ENCODE measurements at places on chromosomes 2 and 18.

DNA sequence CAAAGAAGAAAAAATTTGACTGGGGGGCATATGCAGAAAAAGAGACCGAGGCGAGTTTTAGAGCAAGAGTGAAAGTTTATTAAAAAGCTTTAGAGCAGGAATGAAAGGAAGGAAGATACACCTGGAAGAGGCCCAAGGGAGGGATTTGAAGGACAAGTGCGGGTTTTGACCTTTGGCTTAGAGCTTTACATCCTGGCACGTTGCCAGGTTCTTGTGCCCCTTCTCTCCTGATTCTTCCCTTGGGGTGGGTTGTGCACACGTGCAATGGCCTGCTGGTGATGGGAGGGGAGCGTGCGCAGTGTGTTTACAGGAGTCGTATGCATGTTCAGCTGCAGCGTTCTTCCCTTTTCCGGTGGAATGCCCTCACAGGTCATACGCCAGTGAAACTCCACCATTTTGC, 208.8 kb downstream of the NBAS start:
- no peak for DNase-seq

- no peak for DNase-seq
These were observed 52.8 kb downstream of the CLASP1 start for GRCh38 chr2:121596221-121597080.

DNA sequence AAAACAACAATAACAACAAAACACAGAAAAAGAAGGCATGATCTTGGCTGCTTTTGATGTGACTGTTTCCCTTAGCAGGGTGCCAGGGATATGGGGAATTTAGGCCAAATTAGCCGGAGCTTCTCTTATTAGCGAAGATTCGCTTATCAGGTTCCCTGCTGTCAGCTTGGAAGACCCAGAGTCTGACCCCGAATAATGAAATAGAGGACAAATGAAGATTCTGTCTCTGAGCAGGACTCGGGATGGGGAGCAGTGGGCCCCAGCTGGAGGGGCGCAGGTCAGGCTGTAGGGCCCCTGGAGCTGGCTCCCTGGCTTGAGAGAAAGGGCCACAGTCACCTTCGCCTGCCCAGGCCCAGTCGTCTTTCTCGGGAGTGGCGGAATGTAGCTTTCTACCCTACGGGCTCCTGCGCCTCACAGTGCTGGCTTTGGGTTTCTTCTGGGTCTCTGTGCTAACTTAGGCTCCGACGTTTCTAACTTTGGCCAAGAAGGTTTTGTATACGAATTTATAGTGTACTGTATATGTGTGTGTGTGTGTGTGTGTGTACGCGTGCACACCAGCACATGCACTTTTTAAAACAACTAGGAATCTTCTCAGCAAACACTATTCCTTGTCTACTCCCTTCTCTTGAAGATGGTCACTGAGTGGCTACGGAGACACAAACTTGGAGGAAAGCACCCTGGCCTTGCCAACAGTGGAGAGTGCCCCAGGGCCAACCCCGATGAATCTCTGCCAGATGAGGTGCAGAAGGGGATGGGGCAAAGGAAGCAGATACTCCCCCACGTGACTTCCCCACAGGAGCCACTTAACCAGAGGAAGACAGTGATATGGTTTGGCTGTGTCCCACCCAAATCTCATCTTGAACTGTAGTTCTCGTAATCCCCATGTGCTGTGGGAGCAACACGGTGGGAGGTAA, 195.6 kb upstream of the COPS8 start:
- DNase-seq, result no peak

DNA sequence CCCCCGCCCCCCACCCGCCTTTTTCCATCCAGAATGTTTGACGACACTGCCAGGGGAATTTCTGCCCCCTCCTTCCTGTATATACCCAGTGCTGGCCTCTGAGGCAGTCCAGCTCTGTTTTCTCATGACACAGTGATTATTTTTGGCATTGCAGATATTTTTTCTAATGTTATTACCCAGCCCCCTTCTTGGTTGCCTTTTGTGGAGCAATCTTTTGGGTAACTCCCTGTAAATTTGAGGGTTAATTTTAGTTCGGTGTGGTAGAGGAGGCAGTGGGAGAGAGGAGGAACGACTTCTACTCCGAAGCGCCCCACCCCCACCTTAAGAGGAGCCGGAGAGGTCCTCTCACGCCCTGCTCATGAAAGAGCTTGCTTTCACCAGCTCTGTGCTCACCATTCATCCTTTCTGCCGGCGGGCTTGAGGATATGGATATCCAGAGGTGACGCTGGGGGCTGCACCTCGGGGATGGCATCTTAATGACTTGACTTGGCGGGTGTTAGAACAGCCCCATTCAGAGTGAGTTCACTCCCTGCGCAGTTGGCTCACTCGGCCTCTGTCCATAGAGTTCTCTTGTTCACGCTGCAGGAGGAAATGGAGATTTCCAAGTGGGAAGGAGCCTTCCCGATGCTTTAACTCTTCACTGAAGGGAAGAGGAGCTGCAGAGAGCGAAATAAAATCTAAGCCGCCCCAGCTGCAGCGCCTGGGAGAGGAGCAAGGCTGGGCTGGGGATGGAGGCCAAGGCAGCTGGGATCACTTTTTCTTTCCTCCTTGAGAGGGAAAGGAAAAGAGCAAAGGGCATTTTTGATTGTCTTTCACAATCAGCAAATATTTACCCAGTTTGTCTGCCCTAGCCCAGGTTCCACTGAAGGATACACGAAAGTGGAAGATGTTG, 38.4 kb downstream of the EPAS1 start:
- no peak for DNase-seq

- no peak for DNase-seq
These were observed 252.0 kb downstream of the DYSF start for GRCh38 chr2:71705171-71705960.

GRCh38 chr2:111701266-111701665, 182.7 kb downstream of the ANAPC1 start:
- DNase-seq, result no peak

- DNase-seq, result no peak
These were observed 91.0 kb downstream of the LIMS1 start for GRCh38 chr2:108625186-108625827.

Data from stimulated activated CD8-positive, alpha-beta memory T cell treated with anti-CD3 and anti-CD28 coated beads, Interleukin-4, amount 100 ng/mL, for 1 hour (primary cell).